ENCODE measurements at places on chromosomes 2 and 18.

- DNase-seq: no peak
Observed at GRCh38 chr18:75199327-75199726, 9.6 kb downstream of the PTGR3 start.

GRCh38 chr2:137963535-137964065, 673 bp upstream of the HNMT start:
- DNase-seq: no peak

- DNase-seq: no peak
Observed at GRCh38 chr2:18105929-18106328, 227.5 kb downstream of the KCNS3 start.

GRCh38 chr2:206477296-206477695, 34.0 kb downstream of the ADAM23 start:
- DNase-seq: no peak

- DNase-seq: no peak
Observed at GRCh38 chr2:159773426-159773825, 24.6 kb downstream of the CD302 start.

GRCh38 chr2:226256709-226257376, 542.8 kb downstream of the IRS1 start:
- DNase-seq: no peak

GRCh38 chr2:68417926-68418325, 49.2 kb downstream of the FBXO48 start:
- DNase-seq: no peak

GRCh38 chr2:211946960-211947359, 591.6 kb downstream of the ERBB4 start:
- DNase-seq: no peak

DNA sequence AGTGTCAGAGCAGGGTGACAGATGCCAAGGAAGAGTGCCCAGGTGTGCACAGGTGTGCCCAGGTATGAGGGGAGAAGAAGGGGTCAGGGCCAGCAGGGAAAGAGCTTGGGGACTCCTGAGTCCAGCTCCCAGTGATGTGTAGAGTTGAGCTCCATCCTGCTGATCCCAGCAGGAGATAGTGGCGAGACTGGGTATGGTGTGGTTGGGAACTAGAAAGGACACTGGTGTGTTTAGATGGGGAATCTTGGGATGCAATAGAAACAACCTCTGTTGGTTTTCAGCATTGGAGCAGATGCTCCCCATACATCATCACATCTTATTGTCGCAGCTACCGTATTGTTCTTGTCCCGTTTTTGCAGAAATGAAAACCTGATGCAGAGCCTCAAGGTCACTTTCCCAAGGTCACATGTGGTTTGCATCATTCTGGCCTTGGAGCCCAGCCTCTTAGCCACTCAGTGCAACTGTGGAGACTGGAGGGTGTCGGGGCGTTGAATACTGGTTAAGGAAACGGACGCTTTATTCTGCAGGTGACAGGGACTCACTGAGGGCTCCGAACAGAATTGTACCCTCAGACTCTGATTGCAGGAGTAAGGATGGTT, 166.7 kb downstream of the AGAP1 start:
- DNase-seq: no peak

- no peak for DNase-seq
Observed at GRCh38 chr2:233936089-233936488, 18.9 kb downstream of the TRPM8 start.

DNA sequence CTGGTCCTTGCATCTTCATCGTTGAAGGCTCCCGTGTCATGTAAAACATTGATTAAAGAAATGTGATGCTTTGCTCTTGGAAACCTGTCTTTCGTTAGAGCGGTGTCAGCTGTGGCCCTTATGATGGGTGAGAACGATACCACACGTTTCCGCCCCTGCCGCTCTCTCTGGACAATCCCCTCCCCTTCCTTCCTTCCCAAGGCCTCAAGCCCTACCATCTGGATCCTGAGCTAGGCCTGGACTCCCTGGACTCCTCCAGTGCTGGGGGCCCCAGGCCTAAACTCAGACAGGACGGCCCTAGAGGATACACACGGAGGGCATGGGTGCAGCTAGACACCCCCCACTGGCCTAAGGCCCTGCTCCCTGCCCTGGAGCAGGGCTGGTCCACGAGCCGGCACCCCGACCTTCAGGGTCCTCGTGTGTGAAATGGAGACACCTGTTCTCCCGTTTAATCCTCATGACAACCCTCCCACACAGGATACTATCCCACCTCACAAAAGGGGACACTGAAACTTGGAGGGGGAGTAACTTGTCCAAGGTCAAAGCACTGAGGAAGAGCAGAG, 13.2 kb downstream of the BIN1 start:
- no peak for DNase-seq

- DNase-seq: no peak
Observed at GRCh38 chr2:205030695-205031094, 485.4 kb downstream of the PARD3B start.

DNA sequence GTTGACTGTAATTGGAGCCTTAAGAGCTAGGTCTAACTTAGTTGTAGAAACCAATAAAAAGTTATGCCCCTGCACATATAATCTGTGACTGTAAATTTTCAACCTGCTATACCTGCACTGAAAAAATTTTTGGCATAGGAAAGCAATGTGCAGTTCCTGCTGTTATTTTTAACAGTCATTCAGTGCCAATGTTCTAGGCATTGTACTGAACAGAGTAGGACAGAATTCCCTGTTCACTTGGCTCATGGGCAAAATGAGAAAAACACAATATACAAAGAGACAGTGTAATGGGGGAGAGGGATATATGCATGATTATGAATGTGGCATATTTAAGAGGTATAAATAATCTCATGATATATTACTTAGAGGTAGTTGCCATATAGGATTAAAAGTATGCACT, 458.0 kb downstream of the TGIF1 start:
- DNase-seq: no peak
